Natural killer cell (primary cell): ENCODE measurements at places on chromosomes 11 and 22. TPM values are rescaled to one million over a fixed set of nuclear protein-coding genes. Genes with fewer than 3 reads are reported as not detected.

The SCGB1D2 gene
- not detected for total RNA-seq

The MYBPC3 gene
- 0.53 TPM for total RNA-seq

The LARGE2 gene
- total RNA-seq: 1.7 TPM

The ZNF280A gene
- not detected for total RNA-seq

The TBX10 gene
- total RNA-seq: not detected

The OR10A2 gene
- total RNA-seq: not detected

DNA sequence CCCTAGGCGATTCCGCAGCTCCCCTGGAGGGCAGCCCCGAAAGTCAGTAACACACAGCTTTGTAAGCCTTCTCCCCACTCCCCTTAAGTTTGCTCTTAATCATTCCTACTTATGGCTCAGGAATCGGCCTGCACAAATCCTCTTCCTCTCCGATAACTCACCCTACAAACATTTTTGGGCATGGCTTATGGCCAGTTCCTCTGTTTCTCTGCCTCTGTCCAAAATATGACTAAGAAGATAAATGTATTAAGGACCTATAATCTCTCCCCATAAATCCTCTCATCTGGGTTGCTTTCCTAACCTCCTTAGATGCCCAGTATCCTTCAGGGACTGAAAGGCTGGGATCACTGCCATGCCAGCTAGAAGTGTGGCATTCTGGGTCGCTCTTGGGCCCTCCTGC lies 41.0 kb downstream of the PAMR1 start:
- H3K27ac ChIP-seq: no peak overlapping the region
- H3K4me1 ChIP-seq: no peaks in the 10 kb centered on the region
- peaks cover 3% of the 10 kb centered on the region for H3K27me3 ChIP-seq
- no peaks in the 10 kb centered on the region for H3K36me3 ChIP-seq
- no peak for DNase-seq

DNA sequence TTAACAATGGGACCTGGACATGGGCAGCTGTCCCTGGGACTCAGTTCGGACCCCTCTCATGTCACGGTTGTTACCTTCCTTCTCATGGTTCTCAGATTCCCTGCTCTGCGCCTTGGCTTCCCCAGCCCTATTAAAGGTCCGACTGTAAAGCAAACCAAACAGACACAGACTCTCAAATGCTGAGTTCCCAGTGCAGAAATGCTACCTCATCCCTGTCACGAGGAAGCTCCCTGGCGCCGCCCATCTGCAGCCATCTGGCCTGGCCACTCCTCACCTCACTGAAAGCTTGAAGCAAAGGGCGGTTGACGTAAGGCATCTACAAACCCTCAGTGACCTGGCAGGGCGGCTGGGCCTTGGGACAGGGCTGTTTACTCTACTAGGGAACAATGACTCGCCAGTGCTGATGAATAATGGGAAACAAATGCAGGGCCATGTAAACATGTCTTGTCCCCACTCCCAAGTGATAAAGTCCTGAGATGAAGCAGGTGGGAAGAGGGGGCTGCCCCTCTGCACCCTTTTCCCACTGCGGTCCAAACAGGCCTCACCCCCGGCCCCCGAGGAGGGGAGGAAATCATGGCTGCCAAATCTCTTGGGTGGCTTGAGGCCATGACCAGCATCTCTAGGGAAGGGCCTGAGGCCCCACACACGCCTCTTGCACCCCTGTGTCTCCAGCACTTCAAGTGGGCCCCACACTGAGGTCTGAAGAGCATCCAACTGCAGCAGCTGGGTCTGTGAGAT lies 49.3 kb downstream of the SCUBE1 start:
- H3K27me3 ChIP-seq: no peaks in the 10 kb centered on the region
- no peaks in the 10 kb centered on the region for H3K36me3 ChIP-seq
- no peak overlapping the region for H3K27ac ChIP-seq
- no peak for DNase-seq

DNA sequence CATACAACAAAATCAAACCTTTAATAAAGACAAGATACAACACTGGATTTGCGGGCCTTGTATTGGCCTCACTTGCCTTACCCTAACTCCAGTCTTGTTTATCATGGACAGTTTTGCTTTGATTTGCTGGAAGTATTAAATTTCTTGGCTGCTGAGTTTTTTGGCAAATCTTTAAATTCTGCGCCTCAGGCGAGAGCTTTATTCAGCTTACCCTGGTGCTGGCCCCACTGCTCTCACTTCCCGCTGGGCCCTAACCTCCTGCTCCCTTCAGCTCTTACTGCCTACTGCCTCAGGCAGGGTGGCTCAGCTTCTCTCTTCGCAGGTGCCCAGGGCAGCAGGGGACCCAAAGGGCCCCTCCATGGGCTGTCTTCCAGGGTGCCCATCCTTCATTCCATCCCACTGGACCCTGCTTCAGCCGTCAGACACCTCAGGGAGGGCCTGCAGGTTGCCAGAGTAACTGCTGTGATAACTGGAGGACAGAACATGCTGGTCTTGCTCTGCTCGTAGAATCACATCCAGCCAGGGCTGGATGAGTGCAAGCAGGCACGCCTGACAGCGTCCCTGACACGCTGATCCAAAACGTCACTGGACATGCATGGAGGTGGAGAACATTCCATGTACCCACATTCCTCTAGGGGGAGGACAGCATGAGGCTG lies 45.7 kb upstream of the TUB start:
- no peak for DNase-seq
- no peak overlapping the region for H3K4me3 ChIP-seq
- no peaks in the 10 kb centered on the region for H3K36me3 ChIP-seq
- H3K27ac ChIP-seq: no peak overlapping the region
- peaks cover 2% of the 10 kb centered on the region for H3K27me3 ChIP-seq

DNA sequence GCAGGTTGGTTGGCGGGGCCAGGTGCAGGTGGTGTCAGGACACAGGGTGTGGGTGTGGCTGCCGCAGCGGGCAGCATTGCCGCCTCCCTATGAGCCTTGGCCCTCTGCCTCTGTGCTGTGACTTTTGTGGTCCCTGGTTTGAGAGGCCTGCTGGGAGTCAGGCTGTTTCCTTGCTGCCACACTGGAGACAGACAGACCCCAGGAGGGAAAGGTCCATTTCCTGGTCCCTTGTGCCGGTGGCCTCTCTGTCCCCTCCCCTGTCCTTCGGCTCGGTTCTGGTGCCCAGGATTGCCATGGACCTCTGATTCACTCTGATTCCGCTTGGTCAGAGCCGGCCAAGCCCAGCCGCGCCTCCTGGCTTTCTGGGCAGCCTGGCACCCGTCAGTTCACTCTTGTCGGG lies 196.9 kb downstream of the TBC1D22A start:
- no peaks in the 10 kb centered on the region for H3K27me3 ChIP-seq
- no peaks in the 10 kb centered on the region for H3K36me3 ChIP-seq
- no peak overlapping the region for H3K4me3 ChIP-seq
- H3K27ac ChIP-seq: no peak overlapping the region
- no peak for DNase-seq
- peaks cover 10% of the 10 kb centered on the region for H3K4me1 ChIP-seq

DNA sequence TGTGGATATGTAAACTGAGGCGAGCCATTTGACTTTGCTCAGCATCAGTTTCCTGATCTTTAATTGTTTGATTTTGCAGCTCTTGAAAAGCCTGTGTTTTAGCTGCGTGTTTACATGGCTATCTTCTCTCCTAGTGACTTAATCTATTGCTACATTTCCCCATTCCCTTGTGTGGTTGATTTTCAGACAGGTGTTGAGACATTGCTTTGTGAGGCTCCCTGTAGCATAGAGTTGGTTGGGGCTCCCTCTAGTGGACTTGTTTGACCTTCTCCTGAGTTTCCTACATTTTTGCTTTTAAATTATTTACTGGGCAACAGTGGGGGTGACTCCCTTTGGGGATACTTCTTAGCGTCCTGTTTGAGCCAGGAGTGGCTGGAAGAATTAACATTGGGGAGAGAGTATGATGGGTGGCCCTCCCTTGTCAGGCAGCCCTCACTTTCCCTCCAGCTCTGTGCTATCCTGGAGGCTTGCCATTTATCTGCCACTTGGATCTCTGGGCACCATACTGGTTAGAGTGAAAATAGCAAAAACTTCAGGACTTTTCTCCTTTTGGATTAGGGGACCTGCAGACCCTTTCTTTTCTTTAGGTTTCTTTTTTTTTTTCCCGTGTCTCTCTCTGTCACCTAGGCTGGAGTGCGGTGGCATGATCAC lies 9.2 kb upstream of the CBL start:
- no peaks in the 10 kb centered on the region for H3K27me3 ChIP-seq
- H3K4me1 ChIP-seq: no peaks in the 10 kb centered on the region
- no peaks in the 10 kb centered on the region for H3K36me3 ChIP-seq
- H3K27ac ChIP-seq: no peak overlapping the region
- H3K4me3 ChIP-seq: no peak overlapping the region

DNA sequence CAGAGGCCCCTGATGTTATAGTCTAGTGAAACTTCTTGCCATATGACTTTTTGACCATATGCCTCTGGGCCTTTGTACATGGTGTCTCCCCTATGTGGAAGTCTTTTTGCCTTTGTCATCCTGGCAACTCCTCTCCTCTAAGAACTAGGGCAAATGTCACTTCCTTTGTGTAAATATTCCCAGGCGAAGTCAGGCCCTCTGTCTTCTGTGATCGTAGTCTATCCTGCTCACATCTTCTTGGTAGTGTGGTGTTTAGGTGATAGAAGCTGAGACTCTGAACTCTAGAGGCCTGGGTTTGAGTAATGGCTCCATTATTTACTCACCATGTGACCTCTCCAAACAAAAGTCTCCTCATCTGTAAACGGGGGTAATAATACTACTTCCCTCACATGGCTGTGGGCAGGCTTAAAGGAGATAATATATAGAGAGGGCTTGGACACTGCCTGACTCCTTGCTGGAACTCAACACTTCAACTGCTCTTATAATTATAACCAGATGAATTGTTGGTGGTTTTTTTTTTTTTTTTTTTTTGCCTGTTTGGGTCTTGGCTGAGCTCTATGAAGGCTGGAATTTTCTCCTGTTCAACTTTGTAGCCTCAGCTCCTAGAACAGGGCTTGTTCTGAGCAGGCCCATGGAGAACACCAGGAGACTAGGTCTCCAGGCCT lies 43.8 kb downstream of the INSC start:
- no peaks in the 10 kb centered on the region for H3K27me3 ChIP-seq
- no peaks in the 10 kb centered on the region for H3K36me3 ChIP-seq
- DNase-seq: no peak
- no peaks in the 10 kb centered on the region for H3K4me1 ChIP-seq

DNA sequence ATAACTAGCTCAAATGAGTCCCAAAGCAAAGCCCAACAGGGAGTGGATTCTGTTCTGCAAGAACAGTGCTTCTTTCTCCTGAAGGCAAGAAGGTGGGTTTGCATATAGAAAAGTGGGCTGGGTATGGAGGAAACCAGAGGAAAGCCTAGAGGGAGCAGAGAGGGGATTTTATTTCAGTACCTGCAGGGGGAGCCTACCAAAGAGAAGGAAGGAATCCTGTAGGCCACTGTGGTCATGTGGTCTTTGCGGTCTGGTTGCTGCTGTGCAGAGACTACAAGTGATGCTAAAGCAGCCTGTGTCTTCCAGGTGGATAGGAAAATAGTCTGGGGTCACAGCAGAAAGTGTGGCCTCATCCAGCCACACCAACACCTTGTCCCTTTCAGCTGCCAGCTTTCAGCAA lies 33.2 kb upstream of the ZBTB16 start:
- peaks cover 2% of the 10 kb centered on the region for H3K4me1 ChIP-seq
- DNase-seq: peak; percentile 66
- H3K27me3 ChIP-seq: peaks cover 4% of the 10 kb centered on the region
- H3K27ac ChIP-seq: no peak overlapping the region
- no peaks in the 10 kb centered on the region for H3K36me3 ChIP-seq
- H3K4me3 ChIP-seq: no peak overlapping the region

GRCh38 chr22:20430720-20431510 lies 6.7 kb downstream of the SCARF2 start:
- H3K36me3 ChIP-seq: no peaks in the 10 kb centered on the region
- peak; percentile 47 for DNase-seq
- H3K27ac ChIP-seq: no peak overlapping the region
- H3K27me3 ChIP-seq: peaks cover 49% of the 10 kb centered on the region
